ENCODE measurements at places on chromosomes 1 and 21.

DNA sequence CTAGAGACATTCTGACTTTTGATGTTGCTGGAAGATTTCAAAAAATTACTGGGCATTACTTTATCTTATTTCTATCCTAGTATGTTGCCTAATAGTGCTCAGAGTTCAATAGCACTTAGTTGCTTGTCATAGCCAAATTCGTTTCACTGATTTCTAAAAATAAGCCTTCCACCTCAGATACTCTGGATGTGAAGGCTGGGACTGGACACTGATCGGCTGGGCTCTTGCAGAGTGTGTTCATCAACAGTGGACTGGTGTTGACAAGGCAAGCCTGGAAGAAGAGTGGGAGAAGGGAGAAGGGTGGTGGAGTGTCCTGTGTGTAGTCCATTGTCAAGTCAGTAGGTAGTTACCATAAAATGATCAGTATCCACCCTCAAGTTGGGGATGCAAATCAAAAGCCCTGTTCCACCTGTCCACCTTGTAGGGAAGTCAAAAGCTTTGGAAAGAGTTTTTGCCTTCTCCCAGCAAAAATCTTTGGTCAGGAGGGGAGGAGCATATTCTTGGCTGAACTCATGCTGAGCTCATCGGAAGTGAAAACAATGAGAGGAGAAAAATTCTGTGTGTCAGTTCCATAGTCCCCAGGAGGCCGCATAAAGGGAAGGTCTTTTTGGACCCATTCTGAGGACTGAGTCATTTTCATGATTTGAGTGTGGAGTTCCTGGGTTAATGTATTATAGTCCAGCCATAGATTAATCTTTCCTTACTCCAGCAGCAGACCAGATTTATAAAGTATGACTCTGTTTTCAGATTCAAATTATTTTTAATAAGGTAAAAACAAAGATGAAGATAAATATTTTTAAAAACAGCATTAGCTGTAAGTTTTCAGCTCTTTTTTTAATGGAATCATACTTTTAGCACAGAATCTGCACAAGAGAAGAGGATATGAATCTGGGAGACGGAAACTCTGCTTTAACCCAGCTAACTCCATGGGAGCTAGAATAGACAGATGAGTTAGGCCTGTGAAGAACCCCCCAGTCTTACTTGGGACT, 99.5 kb upstream of the BMP8A start:
- H3K27ac ChIP-seq = peak overlapping the region; percentile 79
- peak; percentile 31 for DNase-seq
- peak overlapping the region; percentile 25 for H3K4me3 ChIP-seq
- H3K27me3 ChIP-seq = no peaks in the 10 kb centered on the region
- H3K36me3 ChIP-seq = no peaks in the 10 kb centered on the region

GRCh38 chr1:4602462-4603294, 51.7 kb upstream of the AJAP1 start:
- H3K4me3 ChIP-seq = no peak overlapping the region
- no peaks in the 10 kb centered on the region for H3K36me3 ChIP-seq
- peaks cover 37% of the 10 kb centered on the region for H3K27me3 ChIP-seq
- no peak for DNase-seq

GRCh38 chr1:244675167-244675566, 22.2 kb downstream of the DESI2 start:
- DNase-seq = no peak
- no peaks in the 10 kb centered on the region for H3K4me1 ChIP-seq
- no peaks in the 10 kb centered on the region for H3K27me3 ChIP-seq

- no peaks in the 10 kb centered on the region for H3K27me3 ChIP-seq
- H3K4me3 ChIP-seq = no peak overlapping the region
- H3K4me1 ChIP-seq = no peaks in the 10 kb centered on the region
- H3K27ac ChIP-seq = no peak overlapping the region
- H3K36me3 ChIP-seq = no peaks in the 10 kb centered on the region
These were observed 2.3 kb downstream of the CD53 start for GRCh38 chr1:110875216-110875731.

DNA sequence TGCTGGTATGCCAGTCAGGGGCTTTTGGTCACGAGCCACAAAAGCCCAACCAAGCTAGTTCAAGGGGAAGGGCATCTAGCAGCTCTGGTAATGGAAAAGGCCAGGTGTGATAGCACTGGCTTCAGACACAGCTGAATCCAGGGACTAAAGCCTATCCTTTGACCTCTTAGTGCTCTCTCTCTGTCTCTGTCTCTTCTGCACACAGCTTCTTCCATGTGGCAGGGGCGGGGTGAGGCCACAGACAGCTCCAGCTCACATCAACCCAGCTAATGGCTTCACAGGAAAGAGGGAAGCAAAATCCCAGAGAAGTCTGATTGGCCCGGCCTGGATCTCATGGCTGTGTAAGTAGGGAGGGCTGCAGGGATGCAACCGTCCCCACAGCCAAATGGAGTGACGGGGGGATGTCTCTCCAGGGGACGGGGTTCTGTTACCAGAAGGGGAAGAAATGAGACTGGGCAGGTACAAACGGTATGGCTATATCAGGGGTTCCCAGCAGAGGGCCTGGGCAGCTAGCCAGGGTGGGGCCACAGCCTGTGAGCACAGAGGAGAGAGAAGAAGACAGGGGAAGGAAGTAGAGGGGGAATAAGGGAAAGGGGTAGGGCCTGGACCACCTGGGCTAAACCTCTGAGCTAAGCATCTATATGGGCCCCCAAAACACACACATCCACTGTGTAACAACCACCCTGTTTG, 42.4 kb downstream of the FBXO2 start:
- H3K27me3 ChIP-seq = peaks cover 71% of the 10 kb centered on the region
- no peaks in the 10 kb centered on the region for H3K36me3 ChIP-seq
- no peaks in the 10 kb centered on the region for H3K4me1 ChIP-seq

DNA sequence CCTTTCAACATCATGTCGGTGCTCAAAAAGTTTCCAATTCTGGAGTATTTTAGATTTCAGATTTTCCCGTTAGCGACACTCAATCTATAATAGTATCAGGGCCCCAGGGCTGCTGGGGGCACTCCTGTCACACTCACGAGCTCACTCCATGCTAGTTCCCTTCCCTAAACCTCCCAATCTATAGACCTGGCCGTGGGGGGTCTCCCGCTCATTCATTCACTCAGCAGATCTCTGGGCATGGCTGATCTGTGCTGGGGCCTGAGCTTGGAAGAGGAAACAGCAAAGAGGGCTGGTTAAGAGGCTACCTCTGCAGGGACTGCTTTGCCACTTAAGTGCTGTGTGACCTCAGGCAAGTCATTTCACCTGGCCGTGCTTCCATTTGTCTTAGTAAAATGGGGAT, 46.8 kb upstream of the LAPTM5 start:
- H3K27ac ChIP-seq = no peak overlapping the region
- H3K27me3 ChIP-seq = peaks cover 6% of the 10 kb centered on the region
- no peak for DNase-seq
- H3K36me3 ChIP-seq = no peaks in the 10 kb centered on the region
- H3K4me3 ChIP-seq = no peak overlapping the region
- H3K4me1 ChIP-seq = peaks cover 2% of the 10 kb centered on the region

DNA sequence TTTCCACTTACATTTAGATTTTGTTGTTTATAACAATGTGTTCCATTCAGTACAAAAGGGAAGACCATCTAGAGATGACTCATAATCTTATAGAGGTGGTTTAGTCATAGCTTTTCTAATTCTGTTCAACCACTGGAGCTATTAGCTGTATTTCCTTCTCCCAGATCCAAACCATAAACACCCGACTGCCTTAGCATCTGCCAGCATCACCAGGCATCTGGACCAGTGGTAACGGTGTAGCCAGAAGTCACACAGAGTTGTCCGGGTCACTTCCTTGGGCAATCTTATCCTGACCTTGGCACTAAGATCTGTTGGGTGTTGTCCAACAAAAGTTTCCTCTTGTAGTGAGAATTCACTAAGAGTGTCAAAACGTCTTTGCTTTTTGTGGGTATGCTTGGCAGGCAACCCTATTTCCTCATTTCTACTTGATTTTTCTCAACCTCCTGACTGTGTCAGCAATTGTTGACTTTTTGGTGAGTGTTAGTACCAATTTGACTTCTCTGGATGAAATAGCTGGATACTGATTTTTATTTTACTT, 372.1 kb upstream of the B3GALT2 start:
- no peak overlapping the region for H3K27ac ChIP-seq
- no peaks in the 10 kb centered on the region for H3K36me3 ChIP-seq
- H3K4me1 ChIP-seq = no peaks in the 10 kb centered on the region
- DNase-seq = no peak
- no peaks in the 10 kb centered on the region for H3K27me3 ChIP-seq

DNA sequence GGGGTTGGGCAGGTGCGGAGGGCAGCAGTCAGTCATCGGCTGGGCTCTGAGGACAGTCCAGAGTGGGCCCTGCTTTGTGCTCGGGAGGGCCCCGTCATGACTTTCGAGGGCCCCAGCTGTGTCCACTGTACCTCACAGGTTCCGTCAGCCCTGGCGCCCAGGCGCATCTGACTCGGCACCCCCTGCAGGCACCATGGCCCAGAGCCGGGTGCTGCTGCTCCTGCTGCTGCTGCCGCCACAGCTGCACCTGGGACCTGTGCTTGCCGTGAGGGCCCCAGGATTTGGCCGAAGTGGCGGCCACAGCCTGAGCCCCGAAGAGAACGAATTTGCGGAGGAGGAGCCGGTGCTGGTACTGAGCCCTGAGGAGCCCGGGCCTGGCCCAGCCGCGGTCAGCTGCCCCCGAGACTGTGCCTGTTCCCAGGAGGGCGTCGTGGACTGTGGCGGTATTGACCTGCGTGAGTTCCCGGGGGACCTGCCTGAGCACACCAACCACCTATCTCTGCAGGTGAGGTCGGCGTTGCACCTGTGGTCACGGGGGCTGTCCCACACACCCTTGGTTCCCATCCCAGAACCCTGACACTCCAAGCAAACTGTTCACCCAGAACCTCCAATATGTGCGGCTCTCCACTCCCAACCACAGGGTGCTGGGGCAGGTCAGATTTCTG, 7.8 kb downstream of the PODN start:
- H3K4me3 ChIP-seq = no peak overlapping the region
- DNase-seq = no peak
- no peaks in the 10 kb centered on the region for H3K27me3 ChIP-seq

DNA sequence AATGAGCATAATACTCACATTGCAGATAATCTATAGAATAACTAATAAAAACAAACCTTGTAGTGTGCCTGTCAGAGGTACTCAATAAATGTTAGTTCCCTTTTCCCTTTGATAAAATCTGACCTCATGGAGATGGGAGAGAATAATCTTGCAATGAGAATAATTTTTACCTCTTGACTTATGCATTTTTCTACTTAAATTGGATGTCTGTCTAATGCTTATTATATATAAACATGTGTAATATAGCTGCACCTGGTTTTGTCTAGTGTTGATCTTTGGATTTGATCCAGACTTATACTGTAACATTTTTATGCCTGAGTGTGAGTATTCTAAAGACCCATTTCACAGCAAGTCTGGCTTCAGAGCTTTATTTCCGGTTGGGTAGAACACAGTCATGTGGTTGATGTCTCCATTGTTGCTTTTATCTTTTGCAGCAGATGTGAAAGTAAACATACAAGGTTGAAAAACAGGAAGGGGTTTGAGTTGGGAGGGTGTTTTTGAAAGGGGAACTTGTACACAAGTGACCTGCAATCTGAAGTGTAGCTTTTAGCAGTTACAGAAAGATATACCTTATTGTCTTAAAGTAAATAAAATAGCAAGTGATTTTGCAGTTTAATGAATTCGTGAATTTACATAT, 12.4 kb downstream of the EPB41 start:
- no peak for DNase-seq
- no peaks in the 10 kb centered on the region for H3K36me3 ChIP-seq
- H3K27me3 ChIP-seq = no peaks in the 10 kb centered on the region
- no peak overlapping the region for H3K4me3 ChIP-seq
- peaks cover 17% of the 10 kb centered on the region for H3K4me1 ChIP-seq

GRCh38 chr1:108559215-108560186, at the start of gene EEIG2:
Gene EEIG2 (plus strand): TSS chr1:108560100. CDS start chr1:108560429, 329 bp downstream.
- 0 out of 2 replicates have a peak within 1 kb of the TSS, but pooled peaks have one; percentile 18 for H3K27ac ChIP-seq
- peak within 1 kb of the TSS; percentile 69 for H3K4me3 ChIP-seq
- peaks cover 26% of the 10 kb centered on the region for H3K4me1 ChIP-seq
- H3K27me3 ChIP-seq = no peaks in the 10 kb centered on the region
- no peaks in the 10 kb centered on the region for H3K36me3 ChIP-seq

DNA sequence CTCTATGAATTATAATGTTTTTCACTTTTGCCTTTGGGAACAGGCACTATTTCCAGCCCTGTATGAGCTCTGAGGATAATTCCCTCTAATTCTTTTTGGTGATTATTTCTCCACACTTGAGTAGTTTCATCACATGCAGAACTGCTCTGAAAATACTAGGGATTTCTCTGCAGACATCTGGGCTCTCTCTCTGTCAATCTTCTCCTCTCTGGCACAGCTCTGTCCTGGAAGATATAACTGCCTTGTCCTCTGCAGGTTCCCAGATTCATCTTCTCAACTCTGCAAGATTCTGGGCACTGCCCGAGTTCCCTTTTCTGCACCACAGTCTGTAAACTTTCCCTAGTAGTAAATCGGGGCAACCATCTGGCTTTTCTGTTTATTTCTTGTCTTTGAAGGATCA, 131.3 kb upstream of the FMN2 start:
- no peak overlapping the region for H3K27ac ChIP-seq
- DNase-seq = no peak
- no peaks in the 10 kb centered on the region for H3K36me3 ChIP-seq
- no peaks in the 10 kb centered on the region for H3K4me1 ChIP-seq
- H3K27me3 ChIP-seq = peaks cover 77% of the 10 kb centered on the region

DNA sequence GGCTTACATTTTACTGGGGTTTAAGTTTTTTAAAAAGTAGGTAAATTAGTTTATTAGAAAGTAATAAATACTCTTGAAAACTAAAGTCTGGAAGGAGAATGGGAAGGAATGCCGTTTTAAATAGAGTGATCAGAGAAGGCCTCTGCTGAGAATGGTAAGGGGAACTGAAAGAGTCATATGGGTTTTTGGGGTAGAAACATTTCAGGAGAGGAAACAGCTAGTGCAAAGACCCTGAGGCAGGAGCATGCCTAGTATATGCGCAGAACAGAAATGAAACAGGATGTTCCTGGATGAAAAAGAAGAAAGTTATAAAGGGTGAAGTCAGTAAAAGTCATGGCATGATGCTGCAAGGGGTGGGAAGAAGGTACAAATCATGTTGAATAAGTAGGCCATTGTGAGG, 38.9 kb downstream of the ZC3H11B start:
- H3K27me3 ChIP-seq = no peaks in the 10 kb centered on the region
- no peak overlapping the region for H3K4me3 ChIP-seq
- H3K27ac ChIP-seq = no peak overlapping the region

DNA sequence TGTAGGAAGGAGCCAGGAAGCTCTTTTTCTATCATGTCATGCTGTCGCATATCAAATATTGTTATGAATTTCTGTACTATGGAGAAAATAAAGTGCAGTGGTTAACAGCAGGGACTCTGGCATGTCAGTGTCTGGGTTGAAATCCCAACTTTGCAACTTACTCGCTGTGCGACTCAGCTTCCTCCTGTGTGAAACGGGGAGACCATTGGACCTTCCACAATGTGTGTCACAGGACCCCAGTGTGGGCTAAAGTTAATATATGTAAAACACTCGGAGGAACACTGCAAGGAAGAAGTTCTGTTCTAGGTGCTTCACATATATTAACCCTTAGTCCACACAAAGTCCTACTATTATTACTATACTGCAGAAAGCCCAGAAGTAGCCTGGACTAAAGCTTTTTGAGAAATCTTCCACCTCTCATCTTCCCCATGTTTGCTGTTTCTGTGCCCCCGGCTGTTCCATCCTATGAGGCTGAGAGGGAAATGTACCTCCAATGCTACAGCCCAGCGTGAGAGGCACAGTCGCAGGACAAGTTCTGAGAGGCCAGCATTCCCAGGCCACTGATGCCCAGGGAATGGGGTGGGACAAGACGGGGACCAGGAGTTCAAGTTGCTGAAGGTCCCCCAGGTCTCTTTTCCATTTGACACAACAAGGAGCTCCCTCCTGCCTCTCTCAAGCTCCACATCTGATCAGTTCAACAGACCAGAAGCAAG, 1.9 kb downstream of the CHIT1 start:
- H3K4me3 ChIP-seq = no peak overlapping the region
- peaks cover 92% of the 10 kb centered on the region for H3K27me3 ChIP-seq
- H3K4me1 ChIP-seq = no peaks in the 10 kb centered on the region
- DNase-seq = no peak
